ENCODE measurements at places on chromosomes 5 and 9.

DNA sequence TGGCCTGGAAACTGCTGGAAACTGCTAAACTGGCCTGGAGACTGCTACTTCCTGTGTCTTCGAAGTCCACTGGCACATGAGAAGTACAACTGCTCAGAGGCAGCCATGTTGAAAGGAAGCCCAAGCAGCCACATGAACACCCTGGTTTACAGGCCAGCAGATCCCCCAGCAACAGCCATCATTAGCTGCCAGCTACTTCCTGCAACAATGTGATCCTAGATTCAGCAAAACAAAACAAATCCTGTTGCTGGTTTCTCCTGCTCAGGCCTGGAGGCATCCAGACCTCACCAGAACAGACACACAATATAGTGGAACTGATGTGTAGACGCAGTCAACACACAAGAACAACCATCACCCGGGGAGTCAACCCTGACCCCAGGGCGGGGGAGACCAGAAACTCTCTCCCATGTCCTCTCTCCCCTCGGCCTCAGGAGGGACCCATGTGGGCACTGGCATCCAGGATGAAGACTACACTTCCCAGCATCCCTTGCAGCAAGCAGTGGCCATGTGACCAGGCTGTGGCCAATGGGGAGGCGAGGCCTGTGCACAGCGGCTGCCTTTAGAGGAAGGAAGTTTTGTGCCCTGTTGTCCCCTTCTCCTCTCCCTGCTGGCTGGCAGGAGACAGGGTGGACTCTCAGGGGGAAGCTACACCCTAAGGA, 9.2 kb upstream of the LCN15 start:
- DNase-seq = peak; percentile 19

DNA sequence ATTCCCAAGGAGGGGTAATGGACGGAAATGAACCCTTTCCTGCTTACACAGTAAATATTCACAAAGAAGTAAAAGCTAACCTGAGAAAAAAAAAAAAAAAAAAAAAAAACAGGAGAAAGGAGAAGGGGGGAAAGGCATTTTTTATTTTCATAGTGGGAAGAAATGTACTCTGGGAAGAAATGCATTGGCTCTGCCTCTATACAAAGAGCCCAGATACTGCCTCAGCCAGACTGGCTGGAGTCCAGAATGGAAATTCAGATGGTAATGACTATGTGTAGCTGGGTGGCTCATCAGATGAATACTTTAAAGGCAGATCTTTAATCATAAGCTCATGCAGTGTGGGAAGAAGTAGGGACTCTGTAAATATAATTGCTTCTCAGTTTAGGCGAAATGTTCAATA, 124.9 kb upstream of the ZNF608 start:
- DNase-seq = peak; percentile 58

- peak; percentile 75 for DNase-seq
Measured at GRCh38 chr5:145925353-145925752, 11.0 kb upstream of the SH3RF2 start.

DNA sequence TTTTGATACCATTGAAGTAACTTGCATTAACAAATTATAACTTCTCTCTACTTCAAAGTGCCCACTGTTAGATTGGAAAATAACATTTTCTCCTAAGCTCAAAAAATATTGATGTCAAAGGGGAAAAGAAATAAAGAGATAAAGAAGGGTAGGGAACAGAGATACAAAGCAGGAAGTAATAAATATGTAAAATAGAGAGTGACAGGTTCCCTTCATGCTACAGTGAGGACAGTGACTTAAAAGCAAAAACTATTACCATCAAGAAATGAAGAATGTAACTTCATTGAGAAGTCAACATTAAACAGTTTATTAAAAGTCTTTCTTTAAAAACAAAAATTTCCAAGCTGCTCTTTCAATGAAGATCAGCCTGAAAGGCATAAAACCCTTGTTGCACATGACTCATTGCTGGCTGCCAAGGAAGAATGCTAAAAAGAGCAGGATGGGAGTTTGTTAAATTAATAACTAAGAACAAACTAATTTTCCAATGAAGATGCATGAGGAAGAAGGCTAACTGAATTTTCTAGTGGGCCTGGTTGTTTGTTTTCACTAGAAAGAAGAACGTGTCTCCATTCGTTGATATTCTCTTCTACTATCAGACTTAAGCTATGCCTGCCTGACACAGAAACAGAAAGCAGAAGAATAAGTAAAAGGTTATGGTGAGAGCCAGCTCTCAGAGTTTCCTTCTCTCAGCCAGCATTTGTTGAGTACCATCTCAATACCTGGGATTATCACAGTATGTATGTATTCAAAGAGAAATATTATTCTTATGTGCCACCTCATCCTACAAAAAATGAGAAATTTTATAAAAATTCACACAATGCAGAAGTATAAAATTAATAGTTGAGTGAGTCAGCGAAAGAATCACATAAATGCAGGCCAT, 197.8 kb upstream of the NREP start:
- peak; percentile 28 for DNase-seq

DNA sequence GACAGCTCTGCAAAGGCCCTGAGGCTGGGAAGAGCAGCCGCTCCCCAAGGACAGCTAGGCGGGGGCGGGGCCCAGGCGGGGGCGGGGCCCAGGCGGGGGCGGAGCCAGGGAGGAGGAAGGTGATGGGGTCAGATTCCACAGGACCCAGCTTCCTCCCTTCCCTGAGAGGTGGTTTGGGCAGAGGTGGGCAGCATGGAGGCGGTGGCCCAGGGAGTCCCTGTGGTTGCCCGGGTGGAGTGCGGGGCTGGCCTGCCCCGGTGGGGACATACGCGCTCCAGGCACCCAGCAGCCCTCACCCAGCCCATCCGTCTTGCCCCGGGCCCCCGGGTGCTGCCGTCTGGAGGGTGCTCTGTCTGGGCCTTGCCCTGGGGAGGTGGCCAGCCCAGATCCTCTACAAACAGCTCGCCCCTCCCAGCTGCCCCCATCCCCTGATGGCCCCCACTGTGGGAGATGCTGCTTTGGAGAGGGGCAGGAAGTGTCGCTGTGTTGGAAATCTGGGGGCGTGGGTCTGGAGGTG, 11.0 kb upstream of the RNU6ATAC start:
- peak; percentile 27 for DNase-seq

GRCh38 chr5:52996979-52997378, 7.8 kb downstream of the ITGA2 start:
- DNase-seq = no peak

All from AG08395 (cell line).